ENCODE measurements at places on chromosomes 12 and 14.

DNA sequence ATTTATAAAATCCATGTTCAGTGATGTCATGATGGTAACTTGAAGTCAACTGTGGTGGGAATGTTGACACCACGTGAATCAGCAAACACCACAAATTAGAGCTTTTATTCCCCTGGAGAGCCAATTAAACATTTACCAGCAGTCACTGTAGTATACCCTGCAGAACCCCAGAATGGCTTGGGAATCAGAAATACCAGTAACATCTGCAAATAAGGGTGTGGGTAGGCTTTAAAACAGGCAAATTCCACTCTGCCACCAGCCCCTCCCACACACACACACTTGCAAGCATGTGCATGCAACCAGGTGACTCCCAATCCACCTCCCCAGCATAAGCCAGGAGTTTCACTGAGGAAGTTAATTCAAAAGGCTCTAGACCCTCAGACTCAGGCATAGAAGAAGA is 63.6 kb upstream of the TMEM263 start:
- DNase-seq, result no peak

- no peak for DNase-seq
Measured at GRCh38 chr12:107779077-107779831, 4.8 kb downstream of the ASCL4 start.

- DNase-seq, result no peak
Measured at GRCh38 chr14:57380935-57381334, 9.5 kb upstream of the NAA30 start.

GRCh38 chr12:68067762-68068376 is 78.6 kb downstream of the IFNG-AS1 start:
- no peak for DNase-seq

- peak; percentile 14 for DNase-seq
Measured at GRCh38 chr12:46608431-46609272, 217.1 kb downstream of the SLC38A4 start.

- DNase-seq, result no peak
Measured at GRCh38 chr12:10614056-10614370, 604 bp upstream of the MAGOHB start.

- no peak for DNase-seq
Measured at GRCh38 chr12:45568808-45569207, 160.7 kb upstream of the ARID2 start.

GRCh38 chr12:69509904-69510827 is 40.0 kb downstream of the FRS2 start:
- no peak for DNase-seq

DNA sequence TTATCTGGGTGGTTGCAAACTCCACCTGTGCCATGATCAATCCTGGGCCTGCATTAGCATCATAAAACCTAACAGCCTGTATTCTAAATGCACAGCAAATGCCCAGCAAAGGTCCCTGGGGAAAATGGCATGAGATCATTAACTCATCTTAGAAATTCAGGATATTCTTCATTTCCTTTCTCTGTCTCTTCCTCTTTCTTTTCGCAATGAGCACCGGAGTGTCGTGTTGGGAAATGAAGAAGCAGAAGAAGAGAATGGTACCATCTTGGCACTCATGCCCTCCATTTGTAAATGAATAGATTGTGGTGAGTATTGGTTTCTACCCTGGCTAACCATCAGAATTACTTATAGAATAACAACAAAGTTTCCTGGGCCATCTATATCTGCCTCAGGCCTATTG is 193.6 kb downstream of the GALC start:
- DNase-seq, result no peak

GRCh38 chr14:97777622-97778355 is 980.6 kb downstream of the VRK1 start:
- no peak for DNase-seq

DNA sequence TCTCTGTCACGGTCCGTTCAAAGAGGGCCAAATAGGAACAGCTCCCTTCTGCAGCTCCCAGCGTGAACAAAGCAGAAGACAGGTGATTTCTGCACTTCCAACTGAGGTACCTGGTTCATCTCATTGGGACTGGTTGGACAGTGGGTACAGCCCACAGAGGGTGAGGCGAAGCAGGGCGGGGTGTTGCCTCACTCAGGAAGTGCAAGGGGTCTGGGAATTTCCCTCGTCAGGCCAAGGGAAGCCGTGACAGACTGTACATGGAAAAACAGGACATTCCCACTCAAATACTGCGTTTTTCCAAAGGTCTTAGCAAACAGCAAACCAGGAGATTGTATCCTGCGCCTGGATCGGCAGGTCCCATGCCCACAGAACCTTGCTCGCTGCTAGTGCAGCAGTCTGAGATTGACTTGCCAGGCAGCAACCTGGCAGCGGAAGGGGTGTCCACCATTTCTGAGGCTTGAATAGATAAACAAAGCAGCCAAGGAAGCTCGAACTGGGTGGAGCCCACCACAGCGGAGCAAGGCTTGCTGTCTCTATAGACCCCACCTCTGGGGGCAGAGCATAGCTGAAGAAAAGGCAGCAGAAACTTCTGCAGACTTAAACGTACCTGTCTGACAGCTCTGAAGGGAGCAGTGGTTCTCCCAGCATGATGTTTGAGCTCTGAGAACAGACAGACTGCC is 22.7 kb downstream of the SLC38A1 start:
- DNase-seq, result no peak

DNA sequence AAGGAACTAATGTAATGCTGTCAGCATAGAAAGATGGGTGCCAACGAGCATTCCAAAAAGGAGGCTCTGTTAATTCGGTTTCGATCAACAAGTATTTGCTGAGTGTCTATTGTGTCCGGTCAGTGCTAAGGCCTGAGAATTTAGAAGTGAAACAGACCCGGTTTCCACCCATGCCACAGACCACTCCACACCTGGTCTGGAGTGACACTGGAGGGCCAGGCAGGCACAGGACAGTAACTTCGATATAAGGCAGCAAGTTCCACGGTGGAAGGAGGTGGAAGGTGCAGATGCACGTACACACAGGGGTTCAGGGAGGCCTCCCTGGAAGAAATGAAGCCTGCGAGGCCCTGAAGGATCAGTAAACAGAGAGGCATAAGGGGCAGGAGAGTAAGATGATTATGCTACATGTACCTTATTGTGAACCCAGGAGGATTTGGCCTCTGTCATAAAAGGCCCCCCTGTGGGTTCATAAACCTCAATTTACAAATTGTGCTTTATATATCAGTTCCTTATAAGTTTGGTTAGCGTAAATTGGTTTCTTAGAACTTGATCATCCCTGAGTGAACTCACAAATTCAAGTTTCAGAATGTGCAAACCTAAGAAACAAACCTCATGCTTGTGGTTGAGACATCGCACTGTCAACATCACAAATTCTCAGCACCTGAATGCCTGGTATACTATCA is 25.9 kb downstream of the SSH1 start:
- no peak for DNase-seq

DNA sequence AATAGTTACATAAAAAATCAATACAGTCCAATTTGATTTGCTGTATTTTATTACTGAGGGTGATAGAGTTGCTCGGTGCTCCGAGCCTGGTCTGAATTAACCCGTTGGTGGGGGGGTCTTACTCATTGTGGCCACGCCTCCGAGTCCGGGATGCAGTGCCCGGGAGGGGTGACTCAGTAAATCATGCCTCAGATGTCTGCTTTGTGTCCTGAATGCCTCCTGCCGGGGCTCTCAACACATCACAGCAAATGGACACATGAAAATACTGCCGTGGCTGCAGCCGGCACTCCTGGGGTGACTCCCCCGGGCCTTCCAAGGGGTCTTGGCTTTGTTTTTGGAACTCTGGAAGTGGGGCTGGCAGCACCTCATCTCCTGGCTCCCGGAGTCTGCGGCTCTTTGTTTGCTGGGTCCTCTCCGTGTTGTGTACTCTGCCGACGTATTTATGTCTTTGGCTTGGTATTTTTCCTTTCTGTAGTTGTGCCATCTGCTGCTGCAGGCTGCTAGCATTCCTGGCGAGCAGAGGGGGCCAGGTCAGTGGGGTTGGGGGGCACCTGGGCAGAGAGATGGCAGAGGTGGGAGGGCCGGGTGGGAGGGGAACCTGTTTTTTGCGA is 129.0 kb downstream of the AACS start:
- DNase-seq, result no peak

GRCh38 chr14:92874962-92875661 is 47.8 kb upstream of the CHGA start:
- no peak for DNase-seq

- DNase-seq, result no peak
Measured at GRCh38 chr14:71452987-71453386, 479.2 kb upstream of the RGS6 start.

- no peak for DNase-seq
Measured at GRCh38 chr12:50545786-50546185, 41.0 kb downstream of the DIP2B start.

GRCh38 chr14:104319491-104320241 is 181.3 kb downstream of the KIF26A start:
- no peak for DNase-seq

GRCh38 chr14:50647282-50647681 is 20.8 kb downstream of the SAV1 start:
- DNase-seq, result no peak

- no peak for DNase-seq
Measured at GRCh38 chr14:105944632-105945610, 418.5 kb downstream of the TMEM121 start.

- no peak for DNase-seq
Measured at GRCh38 chr14:100313464-100314230, 7.4 kb upstream of the SLC25A29 start.

GRCh38 chr14:31966896-31967668 is 110.0 kb upstream of the ARHGAP5 start:
- DNase-seq, result no peak

GRCh38 chr14:24135584-24135833 is 485 bp upstream of the PSME1 start:
- no peak for DNase-seq

- no peak for DNase-seq
Measured at GRCh38 chr12:116171549-116171948, 105.9 kb downstream of the MED13L start.
